Ascending aorta (tissue), 2 donors: ENCODE measurements at places on chromosomes 1 and 21. TPM values are rescaled to one million over a fixed set of nuclear protein-coding genes. Genes with fewer than 3 reads are reported as not detected.

- peak overlapping the region; percentile 63 for H3K27ac ChIP-seq
- no peaks in the 10 kb centered on the region for H3K27me3 ChIP-seq
These were observed 11.8 kb upstream of the PGD start for GRCh38 chr1:10386761-10387676.

DNA sequence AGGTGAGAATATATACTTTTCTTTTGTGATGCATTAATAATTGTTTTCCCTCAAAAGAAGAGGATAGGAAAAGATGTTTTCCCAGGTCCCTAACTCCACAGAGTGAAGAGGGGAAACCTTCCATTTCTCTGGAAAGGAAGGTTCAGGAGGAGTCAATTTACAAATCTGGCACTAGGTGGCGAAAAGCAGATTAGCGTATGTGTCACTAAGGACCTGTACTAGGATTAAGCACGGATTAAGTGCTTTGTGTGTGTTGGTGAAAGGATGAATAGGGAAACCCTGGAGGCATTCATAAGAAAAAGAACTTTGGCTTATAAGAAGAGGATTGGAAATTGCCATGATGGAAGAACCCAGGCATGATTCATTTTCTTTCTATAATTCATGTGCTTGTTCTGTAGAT lies 410.1 kb upstream of the PLXNA2 start:
- no peak overlapping the region for H3K4me3 ChIP-seq
- no peaks in the 10 kb centered on the region for H3K4me1 ChIP-seq
- no peak for DNase-seq

DNA sequence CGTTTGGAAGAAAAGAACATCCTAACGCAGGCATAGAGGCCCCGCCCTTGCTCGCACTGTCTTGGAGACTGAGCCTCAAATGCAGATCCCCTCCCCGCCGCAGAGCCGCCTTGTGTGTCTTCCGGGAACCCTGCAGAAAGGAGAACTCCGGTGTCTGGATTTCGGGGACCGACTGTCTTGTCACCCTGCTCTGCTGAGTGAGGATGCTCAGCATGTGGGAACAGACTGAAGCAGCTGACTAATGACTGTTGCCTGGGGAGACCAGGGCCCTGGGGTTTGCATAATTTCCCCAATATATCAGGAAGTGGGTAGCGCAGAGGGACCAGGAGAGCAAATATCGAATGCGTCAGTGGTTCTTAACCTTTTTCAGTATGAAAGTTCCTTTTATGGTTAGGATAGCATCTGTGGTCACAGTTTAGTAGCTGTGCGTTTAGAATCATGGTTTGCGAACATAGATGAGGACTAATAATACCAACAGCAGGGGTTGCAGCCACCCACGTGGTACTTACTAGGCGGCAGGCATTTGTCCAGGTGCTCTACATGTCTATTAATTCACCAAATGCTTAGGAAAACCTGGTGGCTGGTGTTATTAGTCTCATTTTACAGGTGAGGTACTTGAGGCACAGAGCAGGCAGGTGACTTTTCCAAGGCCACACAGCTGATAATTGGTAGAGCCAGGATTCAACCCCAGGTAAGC lies 14.3 kb downstream of the GPR137B start:
- no peaks in the 10 kb centered on the region for H3K4me1 ChIP-seq
- DNase-seq: peak; percentile 55
- H3K4me3 ChIP-seq: no peak overlapping the region
- H3K27me3 ChIP-seq: no peaks in the 10 kb centered on the region

GRCh38 chr1:109529881-109530456 lies 9.7 kb upstream of the GPR61 start:
- no peak overlapping the region for H3K27ac ChIP-seq
- no peaks in the 10 kb centered on the region for H3K36me3 ChIP-seq
- no peak for DNase-seq
- H3K4me3 ChIP-seq: no peak overlapping the region
- H3K4me1 ChIP-seq: peaks cover 4% of the 10 kb centered on the region

DNA sequence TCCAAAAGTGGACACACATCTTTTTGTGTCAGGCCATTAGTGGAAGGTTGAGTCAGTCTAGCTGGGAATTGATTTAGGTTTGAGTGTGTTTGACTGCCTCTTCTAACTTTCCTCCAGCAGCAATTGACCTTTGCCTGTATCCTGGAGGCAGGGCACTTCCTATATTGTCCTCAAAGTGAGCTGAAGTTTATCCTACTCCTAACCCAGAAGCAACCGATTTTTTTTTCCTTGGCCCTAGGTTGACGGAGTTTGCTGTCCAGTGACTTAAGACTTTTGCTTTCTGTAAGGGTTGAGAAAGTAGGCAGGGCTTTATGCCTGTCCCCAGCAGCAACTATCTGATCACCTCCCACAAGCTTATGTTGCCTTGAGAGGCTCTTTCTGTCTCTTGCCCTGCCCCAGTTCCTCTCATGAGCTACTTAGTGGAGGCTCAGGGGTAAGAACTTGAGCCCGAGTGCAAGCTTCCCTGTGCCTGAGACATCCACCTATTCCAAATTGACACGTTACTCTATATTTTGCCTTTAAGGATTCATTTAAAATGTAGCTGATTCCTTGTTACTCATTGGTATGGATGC lies 30.9 kb downstream of the SLC35F3 start:
- no peaks in the 10 kb centered on the region for H3K36me3 ChIP-seq
- H3K27me3 ChIP-seq: no peaks in the 10 kb centered on the region
- H3K4me3 ChIP-seq: no peak overlapping the region

DNA sequence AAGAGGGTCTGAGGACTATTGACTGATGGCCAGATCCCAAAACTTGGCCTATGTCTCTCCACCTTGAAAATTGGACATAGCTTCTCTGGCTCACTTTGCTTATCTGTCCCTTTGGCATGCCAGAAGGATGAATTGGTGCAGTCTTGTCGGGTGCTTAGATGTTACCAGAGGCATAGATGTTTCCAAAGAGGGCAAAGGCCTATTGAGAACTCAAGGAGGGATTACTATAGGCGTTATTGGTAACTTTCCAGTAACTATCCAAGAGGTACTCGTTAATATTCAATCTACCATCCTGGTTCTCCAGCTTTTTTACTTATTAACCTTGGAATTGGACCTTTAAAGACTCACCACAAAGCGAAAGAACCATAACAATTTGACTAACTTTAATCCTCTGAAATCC lies 368.3 kb upstream of the ESRRG start:
- H3K4me3 ChIP-seq: no peak overlapping the region
- H3K4me1 ChIP-seq: no peaks in the 10 kb centered on the region
- H3K27ac ChIP-seq: no peak overlapping the region
- H3K27me3 ChIP-seq: peaks cover 3% of the 10 kb centered on the region

GRCh38 chr1:20696397-20697333 lies 21.1 kb downstream of the KIF17 start:
- H3K4me1 ChIP-seq: peaks cover 2% of the 10 kb centered on the region
- DNase-seq: peak; percentile 46
- H3K27ac ChIP-seq: peak overlapping the region; percentile 74
- peak overlapping the region; percentile 67 for H3K4me3 ChIP-seq
- no peaks in the 10 kb centered on the region for H3K36me3 ChIP-seq

GRCh38 chr21:44596068-44596725 lies 3.9 kb upstream of the KRTAP10-6 start:
- H3K27ac ChIP-seq: no peak overlapping the region
- H3K36me3 ChIP-seq: no peaks in the 10 kb centered on the region
- no peaks in the 10 kb centered on the region for H3K27me3 ChIP-seq
- no peak overlapping the region for H3K4me3 ChIP-seq
- DNase-seq: no peak

- no peaks in the 10 kb centered on the region for H3K4me1 ChIP-seq
- H3K27ac ChIP-seq: no peak overlapping the region
- DNase-seq: no peak
- no peak overlapping the region for H3K4me3 ChIP-seq
- no peaks in the 10 kb centered on the region for H3K36me3 ChIP-seq
- peaks cover 3% of the 10 kb centered on the region for H3K27me3 ChIP-seq
These were observed 35.4 kb upstream of the C1QA start for GRCh38 chr1:22600817-22601605.

GRCh38 chr21:32347351-32347750 lies 45.5 kb downstream of the URB1 start:
- peaks cover 100% of the 10 kb centered on the region for H3K36me3 ChIP-seq
- H3K4me3 ChIP-seq: no peak overlapping the region
- no peaks in the 10 kb centered on the region for H3K4me1 ChIP-seq
- no peaks in the 10 kb centered on the region for H3K27me3 ChIP-seq

The ACKR1 gene
- 642 TPM for total RNA-seq

GRCh38 chr1:172960019-172960418 lies 90.7 kb downstream of the TNFSF18 start:
- no peaks in the 10 kb centered on the region for H3K27me3 ChIP-seq
- H3K36me3 ChIP-seq: no peaks in the 10 kb centered on the region
- H3K27ac ChIP-seq: no peak overlapping the region
- no peak overlapping the region for H3K4me3 ChIP-seq

The ATF3 gene
- total RNA-seq: 79.1 TPM

The CD1E gene
- not detected for total RNA-seq

- no peaks in the 10 kb centered on the region for H3K4me1 ChIP-seq
- H3K27ac ChIP-seq: no peak overlapping the region
- no peak for DNase-seq
These were observed 96.3 kb upstream of the TMPRSS15 start for GRCh38 chr21:18499761-18500376.

GRCh38 chr1:93592551-93592949 lies 89.1 kb downstream of the BCAR3 start:
- DNase-seq: no peak
- H3K4me3 ChIP-seq: no peak overlapping the region
- peaks cover 44% of the 10 kb centered on the region for H3K4me1 ChIP-seq

- H3K27ac ChIP-seq: no peak overlapping the region
- DNase-seq: no peak
- H3K36me3 ChIP-seq: no peaks in the 10 kb centered on the region
- no peaks in the 10 kb centered on the region for H3K4me1 ChIP-seq
These were observed 7.3 kb upstream of the GNL2 start for GRCh38 chr1:37602750-37603694.

GRCh38 chr1:43144237-43144636 lies 27.9 kb downstream of the EBNA1BP2 start:
- H3K4me1 ChIP-seq: no peaks in the 10 kb centered on the region
- no peaks in the 10 kb centered on the region for H3K36me3 ChIP-seq
- H3K27ac ChIP-seq: no peak overlapping the region
- no peak overlapping the region for H3K4me3 ChIP-seq
- H3K27me3 ChIP-seq: no peaks in the 10 kb centered on the region
- no peak for DNase-seq

DNA sequence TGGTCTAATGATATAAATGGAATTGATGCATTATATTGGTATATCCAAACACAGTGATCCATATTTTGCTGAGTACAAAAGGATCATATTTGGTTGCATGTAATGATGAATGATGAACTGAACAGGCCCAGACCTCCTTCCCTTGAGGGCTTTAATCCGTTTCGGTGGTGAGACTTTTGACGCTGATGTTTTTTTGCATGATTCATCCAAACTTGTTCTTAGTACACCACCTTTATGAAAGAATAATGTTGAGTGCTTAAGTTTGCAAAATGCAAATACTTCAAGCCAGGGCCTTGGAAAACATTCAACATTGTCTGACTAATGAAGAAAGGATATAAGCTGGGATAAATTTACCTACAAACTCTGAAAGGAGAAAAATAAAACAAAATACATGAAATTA lies 19.2 kb downstream of the HOOK1 start:
- H3K27ac ChIP-seq: no peak overlapping the region
- H3K36me3 ChIP-seq: no peaks in the 10 kb centered on the region
- H3K4me3 ChIP-seq: no peak overlapping the region
- no peak for DNase-seq

DNA sequence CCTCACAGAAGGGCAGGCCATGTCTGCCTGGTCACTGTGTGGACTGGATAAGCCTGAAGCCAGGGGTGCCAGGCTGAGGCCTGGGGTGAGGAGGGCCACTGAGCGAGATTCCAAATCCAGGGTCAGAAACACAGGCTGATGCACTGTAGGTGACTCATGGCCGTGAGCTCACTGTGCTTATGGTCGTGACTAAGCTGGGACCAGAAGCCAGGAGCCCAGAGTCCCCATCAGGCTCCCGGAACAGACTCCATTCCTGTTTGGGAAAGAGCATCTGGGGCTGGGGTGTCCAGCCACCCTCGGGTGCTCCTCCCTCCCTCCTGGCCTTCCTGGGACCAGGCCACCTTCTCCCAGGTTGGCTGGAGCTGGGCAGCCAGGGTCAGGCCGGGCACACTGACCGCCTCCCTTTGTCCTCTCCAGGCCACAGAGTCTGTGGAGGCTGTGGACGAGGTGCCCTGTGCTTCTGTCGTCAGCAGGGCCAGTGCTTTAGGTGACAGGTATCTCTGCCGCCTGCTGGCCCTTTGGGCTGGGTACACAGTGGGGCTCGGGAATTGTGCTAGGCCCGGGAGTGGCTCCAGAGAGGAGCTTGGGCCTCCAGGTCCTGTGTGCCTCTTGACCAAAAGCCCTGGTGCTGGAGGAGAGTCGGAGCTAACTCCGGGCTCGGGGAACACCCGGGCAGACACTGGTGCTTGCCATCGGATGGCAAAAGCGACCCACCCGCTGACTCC lies 36.7 kb downstream of the AJAP1 start:
- DNase-seq: no peak
- no peaks in the 10 kb centered on the region for H3K36me3 ChIP-seq
- no peak overlapping the region for H3K27ac ChIP-seq
- no peak overlapping the region for H3K4me3 ChIP-seq
- H3K27me3 ChIP-seq: no peaks in the 10 kb centered on the region

GRCh38 chr1:30916296-30916695 lies 7.7 kb upstream of the SDC3 start:
- H3K27me3 ChIP-seq: no peaks in the 10 kb centered on the region
- no peak overlapping the region for H3K4me3 ChIP-seq
- no peak for DNase-seq
- no peaks in the 10 kb centered on the region for H3K36me3 ChIP-seq
- H3K27ac ChIP-seq: no peak overlapping the region

The PPIAL4G gene
- not detected for total RNA-seq

DNA sequence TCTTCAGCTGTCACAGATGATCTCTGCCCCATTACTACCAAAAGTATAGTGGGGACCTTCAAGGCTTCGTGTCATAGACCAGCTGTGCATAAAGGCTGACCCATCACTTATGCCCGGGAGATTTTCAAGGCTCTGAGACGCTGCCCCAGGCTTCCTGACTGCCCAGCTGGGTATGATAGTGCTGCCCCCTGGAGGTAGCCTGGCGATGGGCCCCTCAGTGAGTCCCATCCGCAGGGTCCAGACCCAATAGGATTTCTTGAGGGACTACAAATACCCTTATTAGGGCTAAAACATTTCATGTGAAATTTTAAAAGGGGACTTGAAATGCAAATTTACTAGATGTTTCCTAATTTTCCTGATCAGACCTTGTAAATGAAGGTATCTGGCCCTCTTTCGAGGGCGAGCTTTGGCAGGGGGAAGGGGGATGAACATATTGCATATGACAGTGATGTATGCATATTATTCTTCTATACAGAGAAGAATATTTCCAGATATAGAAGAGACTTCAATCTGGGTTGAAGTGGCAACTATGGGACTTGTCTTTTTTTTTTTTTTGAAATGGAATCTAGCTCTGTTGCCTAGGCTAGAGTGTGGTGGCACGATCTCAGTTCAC lies 11.7 kb upstream of the FCMR start:
- H3K4me1 ChIP-seq: no peaks in the 10 kb centered on the region
- peak; percentile 71 for DNase-seq
- H3K36me3 ChIP-seq: no peaks in the 10 kb centered on the region
- H3K27me3 ChIP-seq: no peaks in the 10 kb centered on the region
